Calu3 (cell line): ENCODE measurements at places on chromosomes 2 and 18. TPM values are rescaled to one million over a fixed set of nuclear protein-coding genes. Genes with fewer than 3 reads are reported as not detected.

- peak; percentile 40 for DNase-seq
Measured at GRCh38 chr2:161273038-161273760, 35.0 kb upstream of the PSMD14 start.

Gene EVA1A
- total RNA-seq: 0.42 TPM in 1 of 2 replicates, not detected in the other

- DNase-seq: no peak
Measured at GRCh38 chr18:54945576-54946125, 13.6 kb downstream of the CCDC68 start.

DNA sequence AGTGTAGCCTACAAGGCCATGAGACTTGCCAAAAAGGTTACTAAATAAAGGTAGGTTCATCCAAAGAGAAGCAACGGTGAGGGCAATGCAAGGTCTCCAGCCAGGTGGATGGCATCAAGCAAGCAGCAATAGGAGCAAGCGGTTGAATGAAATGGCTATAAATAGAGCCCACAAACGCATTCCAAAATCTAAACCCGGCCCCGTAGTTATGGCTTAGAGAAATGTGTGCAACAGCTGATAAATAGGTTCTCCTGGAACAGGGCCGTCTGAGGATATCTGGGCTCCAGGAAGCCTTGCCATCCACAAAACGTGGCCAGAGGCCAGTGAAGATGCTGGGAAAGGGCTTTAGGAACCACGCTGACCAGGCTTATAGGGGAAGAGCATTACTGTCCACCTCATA, 146.1 kb upstream of the PID1 start:
- no peak for DNase-seq

Gene ARHGEF33
- total RNA-seq: 0.34 and 0.71 TPM in 2 replicates

DNA sequence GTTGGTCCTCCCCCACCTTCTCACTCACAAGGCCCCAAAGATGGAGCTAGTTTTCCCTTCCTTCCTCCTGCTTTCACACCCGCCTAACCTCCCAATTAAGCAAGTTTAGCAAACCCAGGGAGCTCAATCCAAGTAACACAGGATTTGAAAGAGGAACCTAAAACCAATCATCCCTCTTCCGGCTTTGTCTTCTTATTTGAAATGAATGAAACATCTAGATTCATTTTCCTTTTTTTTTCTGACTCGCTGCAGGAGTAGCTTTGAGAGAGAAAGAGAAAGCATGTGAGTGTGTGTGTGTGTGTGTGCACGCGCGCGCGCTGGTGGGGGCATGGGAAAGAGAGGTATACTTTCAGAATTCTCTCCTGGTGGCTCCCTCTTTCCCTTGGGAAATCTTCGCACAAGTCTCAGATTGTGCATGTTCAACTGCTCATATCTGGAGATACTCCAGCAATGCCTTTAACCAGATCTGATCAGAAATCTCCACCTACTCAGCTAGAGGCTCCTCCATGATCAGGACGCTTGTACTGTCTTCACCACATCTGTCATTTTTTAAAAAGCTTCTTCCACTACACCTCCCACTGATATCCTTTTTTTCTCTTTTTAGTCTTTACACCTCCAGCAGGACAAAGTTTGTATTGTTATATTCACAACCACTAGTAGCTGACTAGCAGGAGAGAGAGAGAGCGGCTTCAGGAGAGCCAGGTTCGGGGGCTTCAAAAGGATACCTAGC, 1.7 kb downstream of the SLC8A1 start:
- no peak for DNase-seq

DNA sequence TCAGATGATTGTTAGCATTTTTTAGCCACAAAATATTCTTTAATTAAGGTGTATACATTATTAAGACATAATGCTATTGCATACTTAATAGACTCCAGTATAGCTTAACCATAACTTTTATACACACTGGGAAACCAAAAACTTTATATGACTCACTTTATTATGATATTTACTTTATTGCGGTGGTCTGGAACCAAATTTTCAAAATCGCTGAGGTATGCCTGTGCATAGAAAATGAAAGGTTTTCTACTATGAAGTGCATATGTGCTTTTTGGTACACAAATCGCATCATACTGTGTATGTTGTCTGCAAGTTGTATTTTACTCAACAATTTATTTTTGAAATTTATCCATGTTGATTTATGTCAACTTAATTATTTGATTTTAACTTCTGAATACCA, 875.1 kb downstream of the SLC4A3 start:
- DNase-seq: no peak

DNA sequence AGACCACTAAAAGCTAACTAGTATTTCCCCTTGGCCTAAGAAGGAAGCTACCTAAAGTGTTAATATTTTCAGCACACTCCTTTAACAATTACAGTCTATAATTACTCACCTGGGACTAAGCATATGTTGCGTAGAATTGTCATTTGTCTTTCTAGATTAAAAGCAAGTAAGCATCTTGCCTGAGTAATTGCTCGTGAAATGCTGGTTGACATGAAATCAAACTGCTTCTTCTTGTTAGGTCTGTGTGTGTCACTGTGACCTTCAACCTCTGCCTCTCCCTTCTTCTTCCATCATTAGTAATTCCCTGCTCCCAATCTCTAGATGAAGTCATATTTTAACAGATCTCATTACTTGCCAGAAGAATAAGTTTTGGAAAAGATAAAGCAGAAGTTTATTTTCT, 212.2 kb downstream of the XIRP2 start:
- no peak for DNase-seq

DNA sequence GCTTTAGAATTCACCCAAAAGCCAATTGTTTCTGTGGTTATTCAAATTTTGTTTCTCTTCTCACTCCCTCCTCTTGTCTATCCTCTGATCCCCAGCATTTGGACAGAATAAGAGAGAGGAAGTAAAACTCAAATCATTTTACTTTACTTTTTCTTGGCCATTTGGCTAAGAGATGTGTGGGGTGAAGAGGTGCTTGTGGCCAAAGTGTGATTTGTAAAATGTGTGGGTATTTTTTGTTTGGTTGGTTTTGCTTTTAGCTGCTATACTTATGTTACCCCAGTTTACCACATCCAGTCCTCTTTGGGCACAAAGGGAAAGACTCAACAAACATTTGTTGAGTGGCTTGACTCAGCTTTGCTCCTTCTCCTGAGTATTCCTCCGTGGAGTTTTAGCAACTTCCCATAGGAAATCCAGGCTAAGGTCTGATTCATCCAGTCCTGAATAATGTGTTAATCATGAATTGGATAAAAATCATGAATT, 109.1 kb upstream of the CYP1B1 start:
- no peak for DNase-seq

- no peak for DNase-seq
Measured at GRCh38 chr18:68969027-68969426, 171.1 kb downstream of the CCDC102B start.

DNA sequence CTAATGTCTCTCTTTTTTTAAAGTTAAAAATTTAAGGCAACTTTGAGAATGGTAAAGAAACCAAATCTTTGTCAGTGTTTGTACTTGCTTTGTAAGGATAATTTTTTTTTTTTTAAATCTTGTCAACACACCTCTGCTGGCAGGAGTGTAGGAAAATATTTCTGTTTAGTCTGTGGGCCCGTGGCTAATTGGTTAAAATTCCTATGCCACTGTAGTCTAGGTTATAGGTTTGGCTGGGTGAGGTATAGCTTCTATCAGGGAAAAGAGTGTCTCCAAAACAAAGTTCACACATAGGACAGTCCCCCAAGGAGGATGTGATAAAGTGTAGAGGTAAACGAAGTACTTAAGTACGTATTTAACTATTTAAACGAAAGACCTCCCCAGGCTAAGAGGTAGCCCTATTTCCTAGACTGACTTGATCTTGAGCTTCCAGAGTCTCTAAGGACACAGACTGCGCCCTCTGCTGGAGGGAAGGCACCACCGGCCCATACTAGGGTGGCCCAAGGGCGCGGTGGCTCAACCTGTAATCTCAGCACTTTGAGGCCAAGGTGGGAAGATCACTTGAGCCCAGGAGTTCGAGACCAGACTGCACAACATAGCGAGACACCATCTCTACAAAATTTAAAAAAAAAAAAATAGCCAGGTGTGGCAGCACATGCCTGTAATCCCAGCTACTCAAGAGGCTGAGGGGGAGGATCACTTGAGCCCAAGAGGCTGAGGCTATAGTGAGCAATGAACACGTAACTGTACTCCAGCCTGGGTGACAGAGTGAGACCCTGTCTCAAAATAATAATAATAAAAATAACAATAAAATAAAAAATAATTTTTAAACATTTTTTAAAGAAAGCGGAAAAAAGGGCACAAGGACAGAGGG, 8.9 kb downstream of the TEX44 start:
- DNase-seq: peak; percentile 91

DNA sequence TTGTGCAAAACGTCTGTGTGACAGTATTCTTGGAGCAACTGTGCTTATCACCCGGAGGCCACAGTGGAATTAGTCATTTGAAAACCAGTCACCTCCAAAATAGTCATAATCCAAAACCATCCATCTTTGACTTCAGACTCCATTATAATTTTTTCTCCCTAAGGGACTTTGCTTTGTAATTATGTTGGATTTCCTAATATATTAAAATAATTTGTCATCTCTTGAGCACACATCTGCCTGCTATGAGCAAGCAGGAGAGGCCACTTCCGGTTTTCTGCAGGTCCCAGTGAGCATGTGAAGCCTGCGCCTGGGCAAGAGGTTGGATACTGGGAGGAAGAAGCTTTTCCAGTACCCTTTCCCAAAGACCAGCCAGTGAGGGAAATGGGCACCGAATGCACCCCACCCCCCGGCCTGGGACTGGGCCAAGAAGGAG, 57.7 kb downstream of the ODC1 start:
- DNase-seq: no peak

Gene ACMSD
- total RNA-seq: not detected in 2 replicates

DNA sequence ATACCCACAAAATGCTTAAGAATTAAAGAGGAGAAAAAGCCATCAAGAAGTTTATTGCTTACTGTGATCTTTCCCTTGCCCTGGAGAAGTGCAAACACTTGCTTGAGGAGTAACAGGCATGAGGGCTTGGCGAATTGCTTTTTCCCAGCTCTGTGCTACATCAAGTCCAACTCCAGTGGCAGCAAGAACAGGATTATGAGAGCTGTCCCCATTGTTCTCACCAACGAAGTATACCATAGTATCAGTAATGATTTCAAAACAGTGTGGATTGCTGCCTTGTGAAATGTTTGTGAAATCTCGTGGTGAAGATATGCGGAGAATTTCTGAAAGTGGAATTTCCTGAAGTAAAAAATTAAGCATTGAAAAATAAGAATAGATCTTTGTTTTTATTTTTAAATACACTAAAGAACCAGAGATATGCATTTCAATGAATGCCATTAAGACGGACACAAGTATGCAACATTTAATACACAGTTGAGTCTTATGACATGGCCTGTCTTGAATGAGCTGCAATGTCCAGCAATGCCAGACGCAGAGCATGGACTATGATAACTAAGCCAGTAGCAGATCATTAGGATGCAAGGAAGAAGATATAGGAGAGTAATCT, 43.0 kb downstream of the NDUFAF7 start:
- no peak for DNase-seq

DNA sequence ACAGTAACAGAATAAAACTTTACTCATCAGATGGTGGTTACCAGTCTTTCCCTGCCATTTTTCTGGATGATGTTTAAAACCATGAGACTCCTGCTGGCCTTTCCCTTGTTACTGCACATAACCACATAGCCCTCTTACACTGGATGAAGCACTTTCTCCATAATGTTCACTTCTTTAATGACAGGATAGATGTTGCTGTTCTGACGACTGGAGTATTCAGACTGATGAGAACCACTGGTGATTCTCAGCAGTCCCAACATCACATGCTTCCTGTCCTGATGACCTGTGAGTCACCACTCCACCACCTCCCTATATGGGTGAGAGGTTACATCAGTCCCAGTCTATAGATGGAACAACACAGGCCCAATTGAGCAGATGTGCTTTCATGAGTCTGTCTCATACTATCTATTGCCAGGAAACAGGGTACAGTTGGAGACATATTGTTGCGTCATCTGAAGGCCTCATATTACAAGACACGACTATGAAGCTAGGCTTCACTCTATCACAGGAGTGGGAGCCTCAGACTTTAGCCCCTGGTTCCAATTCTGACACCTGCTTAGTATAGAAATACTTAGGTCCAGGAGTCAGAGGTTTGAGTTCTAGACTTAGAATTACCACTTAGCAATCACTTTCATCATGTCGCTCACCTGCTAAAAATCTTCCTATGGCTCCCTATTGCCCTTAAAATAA, 145.7 kb upstream of the KLF7 start:
- no peak for DNase-seq

Gene MRO
- not detected in 2 replicates for total RNA-seq

DNA sequence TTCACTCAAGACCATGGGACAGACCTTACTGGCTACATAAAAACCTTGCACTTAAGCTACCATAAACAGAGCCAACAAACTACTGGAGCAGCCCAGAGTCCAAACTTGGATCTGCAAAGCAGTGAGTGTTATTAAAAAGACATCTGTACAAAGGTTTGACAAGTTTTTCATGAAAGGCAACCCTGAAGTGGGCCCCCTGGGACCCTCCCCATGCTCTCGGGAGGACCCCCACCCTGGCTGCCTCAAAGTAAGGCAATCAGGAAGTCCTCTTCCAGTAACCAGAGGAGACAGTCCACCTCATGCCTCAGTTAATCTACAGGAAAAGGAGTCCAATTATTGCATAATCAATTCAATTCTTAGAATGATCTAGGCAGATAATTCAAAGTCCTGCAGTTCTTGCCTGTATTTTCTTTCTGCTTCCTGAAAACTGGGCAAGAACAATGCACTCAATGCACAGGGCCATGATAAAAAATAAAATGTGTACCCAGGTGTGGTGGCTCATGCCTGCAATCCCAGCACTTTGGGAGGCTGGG, 69.7 kb downstream of the TBC1D8 start:
- DNase-seq: no peak

- peak; percentile 50 for DNase-seq
Measured at GRCh38 chr2:84971510-84972206, 697 bp downstream of the KCMF1 start.

Gene STARD6
- not detected in 2 replicates for total RNA-seq

DNA sequence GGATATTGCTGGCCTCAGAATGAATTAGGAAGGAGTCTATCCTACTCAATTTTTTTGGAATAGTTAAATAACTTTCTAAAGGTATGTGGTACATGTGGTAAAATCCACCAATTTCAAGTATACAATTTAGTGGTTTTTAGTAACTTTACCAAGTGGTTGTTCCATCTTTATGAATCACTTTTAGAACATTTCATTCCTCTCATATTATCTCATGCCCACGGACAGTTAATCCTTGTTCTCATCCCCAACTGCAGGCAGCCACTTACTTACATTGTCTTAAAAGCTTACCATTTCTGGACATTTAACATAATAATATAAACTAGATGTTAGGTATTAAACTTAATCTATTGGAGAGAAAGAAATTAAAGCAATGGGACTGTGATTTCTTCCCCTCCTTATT, 146.3 kb upstream of the ZC3H15 start:
- DNase-seq: no peak

Gene SLC16A14
- total RNA-seq: 3.7 and 5.5 TPM in 2 replicates

DNA sequence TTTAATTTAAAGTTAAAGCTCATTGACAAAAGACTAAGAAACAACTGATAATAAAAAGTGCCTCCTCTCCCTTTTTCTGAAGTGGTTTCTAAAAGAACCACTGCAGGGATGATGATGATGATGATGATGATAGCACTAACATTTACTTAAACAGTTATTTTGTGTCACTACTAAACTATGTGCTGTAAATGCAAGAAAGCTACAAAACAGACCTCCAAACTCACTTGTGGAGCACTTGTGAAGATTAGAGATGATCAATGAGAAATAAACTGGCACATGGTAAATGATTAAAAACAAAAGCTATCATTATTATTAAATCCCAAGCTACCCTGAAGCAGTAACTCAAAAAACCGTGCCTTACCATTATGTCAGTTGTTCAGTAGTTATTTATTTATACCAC, 88.7 kb downstream of the SLC8A1 start:
- DNase-seq: no peak

Gene STEAP3
- 28.3 and 30.5 TPM in 2 replicates for total RNA-seq

Gene L3MBTL4
- total RNA-seq: 2.1 and 2.4 TPM in 2 replicates
